ENCODE measurements at places on chromosomes 4 and X.

DNA sequence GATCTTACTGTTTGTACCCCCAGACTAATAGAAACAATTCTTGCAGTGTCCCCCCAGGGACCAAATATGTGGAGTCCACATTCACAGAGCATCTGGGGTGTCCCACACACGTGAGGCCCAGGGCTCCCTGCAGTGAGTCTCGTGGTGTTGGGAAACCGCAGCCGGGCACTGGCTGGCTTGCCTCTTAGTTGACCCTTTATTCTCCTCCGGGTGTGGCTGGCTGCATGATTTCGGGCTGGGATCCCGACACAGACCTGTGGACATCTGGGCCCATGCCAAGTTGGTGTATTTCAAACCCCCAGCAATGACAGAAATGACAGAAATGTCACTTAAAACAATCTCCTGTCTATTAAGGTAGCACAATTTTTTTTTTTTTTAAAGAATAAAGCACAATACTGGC is 15.6 kb upstream of the CLDN24 start:
- DNase-seq = no peak

DNA sequence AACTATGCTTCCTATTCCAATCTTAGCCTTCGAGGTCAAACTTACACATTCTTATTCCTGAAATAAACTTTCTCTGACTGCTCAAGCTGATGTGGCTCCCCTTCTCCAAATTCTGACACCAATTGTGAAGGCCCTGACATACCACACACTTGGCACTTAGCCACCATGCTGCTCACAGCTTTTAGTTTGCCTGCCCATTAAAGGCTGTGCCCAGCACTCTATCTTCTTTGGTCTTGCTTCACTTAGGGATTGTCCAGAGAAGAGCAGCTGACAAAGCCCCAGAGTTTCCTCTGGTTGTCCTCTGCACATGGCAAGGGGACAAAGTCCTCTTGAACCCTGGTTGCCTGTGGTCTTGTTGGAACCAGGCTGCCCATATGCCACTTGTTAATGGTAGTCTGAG is 126.1 kb downstream of the ARHGEF9 start:
- DNase-seq = no peak

DNA sequence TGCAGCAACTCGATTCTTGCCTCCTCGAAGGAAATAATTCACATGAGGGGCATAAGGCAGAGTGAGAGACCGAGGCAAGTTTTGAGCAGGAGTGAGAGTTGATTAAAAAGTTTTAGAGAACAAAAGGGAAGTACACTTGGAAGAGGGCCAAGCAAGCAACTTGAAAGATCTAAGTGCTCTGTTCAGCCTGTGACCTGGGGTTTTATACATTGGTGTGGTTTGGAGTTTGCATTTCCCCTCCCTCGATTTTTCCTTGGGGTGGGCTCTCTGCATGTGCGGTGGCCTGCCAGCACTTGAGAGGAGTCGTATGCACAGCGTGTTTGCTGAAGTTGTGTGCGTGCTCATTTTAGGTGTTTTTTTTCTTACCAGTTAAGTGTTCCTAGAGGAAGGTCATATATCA is 356.4 kb downstream of the KLHL4 start:
- DNase-seq = no peak

- no peak for DNase-seq
These were observed 31.8 kb downstream of the PLAC1 start for GRCh38 chrX:134626434-134626833.

GRCh38 chrX:129957241-129958082 is 25.0 kb upstream of the BCORL1 start:
- DNase-seq = no peak

DNA sequence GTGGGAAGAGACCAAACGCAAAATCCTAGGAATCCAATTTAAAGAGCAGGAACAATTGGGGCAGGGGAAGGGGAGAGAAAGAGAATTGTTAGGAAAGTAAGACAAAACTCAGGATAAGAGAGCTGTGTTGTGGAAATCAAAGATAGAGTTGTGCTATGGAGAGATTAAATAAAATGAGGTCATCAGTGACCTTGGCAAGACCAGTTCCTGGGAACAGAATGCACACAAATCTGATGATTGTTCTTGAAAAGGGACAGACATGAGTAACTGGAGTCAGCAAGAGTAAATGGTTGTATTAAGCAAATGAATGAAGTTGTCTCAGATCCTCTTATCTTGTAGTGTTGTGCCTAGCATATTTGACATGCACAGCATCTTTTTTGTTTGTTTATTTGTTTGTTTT is 267.4 kb downstream of the IL1RAPL1 start:
- no peak for DNase-seq

All from NCI-H2081 treated with DMSO at 0.1 percent for 48 hours (cell line).